T47D (cell line): ENCODE measurements at places on chromosomes 16 and 17.

DNA sequence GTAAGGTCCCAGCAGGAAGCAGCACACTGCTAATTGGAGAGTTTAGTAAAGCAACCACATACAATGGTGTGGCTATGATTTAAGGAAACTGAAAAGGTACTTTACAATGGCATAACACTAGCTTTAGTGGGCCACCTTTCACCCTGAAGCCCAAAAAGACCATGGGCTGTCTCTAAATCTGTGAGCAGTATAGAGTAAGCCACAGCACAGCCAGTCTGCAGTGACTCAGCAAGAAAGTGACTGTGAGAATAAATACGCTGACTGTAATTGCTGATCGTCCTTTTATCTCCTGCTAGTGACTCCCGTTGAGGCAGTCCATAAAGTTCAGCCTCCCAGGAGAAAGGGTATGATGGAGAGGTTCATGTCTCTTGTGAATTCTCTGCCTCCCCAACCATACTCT, 679.8 kb upstream of the KIF2B start:
- DNase-seq: peak; percentile 27

GRCh38 chr16:28592511-28592910, 4.3 kb downstream of the SULT1A2 start:
- no peak for DNase-seq

- no peak for DNase-seq
These were observed 48.4 kb downstream of the COX4I1 start for GRCh38 chr16:85847681-85848601.

- no peak for DNase-seq
These were observed 21.5 kb upstream of the EEF2K start for GRCh38 chr16:22184615-22184968.

DNA sequence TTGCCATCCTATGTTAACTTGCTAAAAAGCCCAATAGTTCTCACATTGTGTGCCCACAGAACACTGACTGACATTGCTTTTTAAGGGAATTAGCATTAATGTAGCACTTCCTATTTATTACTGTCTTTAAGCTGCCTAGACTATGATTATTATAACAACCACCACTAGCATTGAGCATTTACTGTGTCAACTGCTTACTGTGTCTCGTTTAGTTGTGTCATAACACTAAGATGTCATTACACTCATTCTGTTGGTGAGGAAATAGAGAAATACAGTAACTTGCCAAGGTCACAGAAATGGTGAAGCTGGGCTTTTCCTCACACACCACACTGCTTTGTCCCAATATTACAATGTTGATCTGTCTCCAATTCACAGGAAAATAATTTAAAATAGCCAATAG, 30.2 kb downstream of the TRIM25 start:
- DNase-seq: no peak

DNA sequence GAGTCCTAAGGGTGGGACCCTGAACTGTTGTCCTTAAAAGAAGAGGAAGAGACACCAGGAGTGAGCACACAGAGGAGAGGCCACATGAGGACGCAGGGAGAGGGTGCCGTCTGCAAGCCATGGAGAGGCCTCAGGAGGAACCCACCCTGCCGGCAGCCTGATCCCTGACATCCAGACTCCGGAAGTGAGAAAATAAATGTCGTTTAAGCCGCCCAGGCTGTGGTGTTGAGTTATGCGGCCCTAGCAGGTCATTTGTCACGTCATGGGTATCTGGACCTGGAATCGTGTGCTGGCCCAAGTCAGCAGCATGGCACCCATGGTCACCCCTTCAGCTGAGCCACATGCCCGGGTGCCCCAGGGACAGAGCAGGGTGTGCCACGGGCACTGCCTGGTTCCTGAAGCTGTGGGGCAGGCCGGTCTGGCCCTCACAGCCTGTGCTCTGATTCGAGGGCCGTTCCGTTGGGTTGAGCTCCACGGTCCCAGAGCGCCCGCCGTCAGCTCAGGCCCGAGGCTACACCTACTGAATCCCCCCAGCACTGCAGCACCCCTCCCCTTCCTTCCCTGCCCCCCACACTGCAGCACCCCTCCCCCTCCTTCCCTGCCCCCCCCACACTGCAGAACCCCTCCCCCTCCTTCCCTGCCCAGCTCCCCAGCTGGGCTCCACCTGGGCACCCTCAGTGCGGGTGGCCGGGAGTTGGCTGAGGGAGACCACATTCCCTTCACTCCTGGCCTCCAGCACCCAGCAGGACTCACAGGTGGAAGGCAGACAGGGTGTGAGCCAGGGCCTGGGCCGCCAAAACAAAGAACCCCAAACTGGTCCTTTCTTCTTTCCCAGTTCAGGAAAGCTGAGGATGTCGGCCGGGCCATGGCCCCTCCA, 2.7 kb upstream of the CCDC57 start:
- peak; percentile 48 for DNase-seq

GRCh38 chr17:10756619-10757018, 26.8 kb upstream of the TMEM220 start:
- DNase-seq: no peak

- no peak for DNase-seq
These were observed 12.6 kb upstream of the DNASE1 start for GRCh38 chr16:3641801-3642396.

DNA sequence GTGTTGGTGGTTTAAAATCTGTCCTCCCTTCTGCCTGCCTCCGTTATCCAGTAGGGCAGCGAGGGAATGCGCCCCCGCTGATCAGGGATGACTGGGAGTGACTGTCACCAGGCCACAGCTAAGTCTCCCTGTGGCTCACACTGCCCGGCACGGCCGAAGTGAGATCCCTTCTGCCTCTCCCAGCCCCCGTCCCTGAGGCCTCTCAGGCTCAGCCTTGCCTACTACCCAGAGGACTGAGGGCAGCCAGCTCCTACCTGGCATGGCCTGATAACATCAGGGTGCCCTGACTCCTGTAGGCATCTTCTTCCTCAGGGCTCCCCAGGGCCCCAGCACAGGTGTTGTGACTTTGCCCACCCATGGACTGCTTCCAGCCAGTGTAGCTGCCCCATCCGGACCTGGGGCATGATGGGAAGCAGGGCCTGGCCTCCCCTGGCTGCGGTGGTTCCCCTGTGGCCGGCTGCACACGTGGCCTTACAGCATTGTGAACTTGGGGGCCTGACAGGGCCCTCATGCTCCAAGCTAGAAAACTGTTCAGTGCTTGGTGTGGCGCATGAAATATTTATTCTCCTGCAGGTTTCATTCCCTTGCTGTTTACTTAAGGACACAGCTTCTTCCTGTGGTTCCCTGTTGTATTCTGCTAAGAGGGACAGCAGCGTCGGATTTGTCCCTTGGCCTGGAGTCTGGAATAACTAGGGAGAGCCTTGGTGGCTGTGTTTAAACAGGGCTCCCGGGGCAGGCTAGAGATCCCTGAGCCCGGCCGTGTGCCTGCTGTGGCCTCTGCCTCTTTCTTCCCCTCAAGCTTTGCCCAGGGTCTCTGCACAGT, 30.0 kb downstream of the GINS2 start:
- DNase-seq: peak; percentile 84

DNA sequence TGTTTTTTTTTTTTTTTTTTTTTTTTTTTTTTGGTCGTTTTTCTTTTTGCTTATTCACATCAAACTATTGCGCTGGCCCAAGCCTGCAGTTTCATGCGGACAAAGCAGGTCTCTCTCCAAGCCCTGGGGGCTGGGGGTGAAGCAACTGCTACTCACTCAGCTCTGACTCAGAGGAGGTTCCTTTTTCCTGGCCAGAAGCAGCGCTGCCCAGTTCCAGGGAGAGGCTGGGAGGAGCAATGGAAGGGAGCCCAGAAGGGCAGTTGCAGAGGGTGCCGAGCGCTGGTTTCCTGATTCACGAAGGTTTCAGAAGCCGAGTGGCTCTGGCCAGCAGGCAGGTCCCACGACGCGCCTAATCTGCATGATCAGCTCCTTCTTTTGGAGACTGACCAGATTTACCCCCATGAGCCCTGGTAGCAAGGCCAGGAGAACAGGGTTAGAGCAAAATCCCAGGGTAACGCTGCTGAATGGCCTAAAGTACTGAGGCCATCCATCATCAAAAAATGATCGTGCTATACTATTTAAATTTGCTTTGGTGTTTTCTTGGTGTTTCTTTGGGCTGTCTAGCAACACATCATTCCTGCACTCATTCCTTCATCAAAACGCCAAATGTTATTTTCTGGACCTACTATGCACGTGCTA, 144.7 kb upstream of the SOX9 start:
- peak; percentile 14 for DNase-seq

DNA sequence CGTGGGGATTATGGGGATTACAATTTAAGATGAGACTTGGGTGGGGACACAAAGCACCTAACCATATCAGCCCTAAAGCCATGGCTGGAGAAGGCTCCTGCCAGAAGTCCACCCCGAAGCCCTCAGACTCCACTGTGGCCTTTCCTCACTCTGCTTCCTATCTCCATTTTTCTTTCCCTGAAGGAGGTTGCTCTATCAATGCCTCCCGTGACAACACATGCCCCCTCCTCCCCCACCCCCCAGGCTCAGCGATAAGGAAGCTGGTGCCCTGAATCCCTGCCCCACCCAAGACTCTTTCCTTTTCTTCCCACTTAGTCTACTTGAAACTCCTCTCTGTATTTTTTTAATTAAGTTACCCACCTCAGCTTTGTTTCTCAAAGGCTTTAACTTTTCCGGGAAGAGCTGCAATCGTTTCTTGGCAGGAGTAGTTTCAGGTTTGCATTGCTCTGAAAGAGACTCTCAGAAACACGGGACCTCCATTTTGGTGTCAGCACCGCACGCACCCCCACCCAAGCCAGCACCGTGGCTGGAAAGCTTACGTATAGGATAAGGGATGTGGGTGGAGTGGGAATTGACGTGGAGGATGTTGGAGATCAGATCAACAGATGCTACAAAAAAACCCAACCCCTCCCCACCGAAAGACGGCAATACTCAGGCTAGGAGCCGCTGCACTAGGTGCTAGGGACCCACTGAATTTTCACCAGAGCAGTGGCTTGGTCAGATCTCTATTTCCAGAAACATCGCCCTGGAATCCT, 15.2 kb upstream of the CA4 start:
- no peak for DNase-seq
